ENCODE measurements at places on chromosomes 2 and 18.

DNA sequence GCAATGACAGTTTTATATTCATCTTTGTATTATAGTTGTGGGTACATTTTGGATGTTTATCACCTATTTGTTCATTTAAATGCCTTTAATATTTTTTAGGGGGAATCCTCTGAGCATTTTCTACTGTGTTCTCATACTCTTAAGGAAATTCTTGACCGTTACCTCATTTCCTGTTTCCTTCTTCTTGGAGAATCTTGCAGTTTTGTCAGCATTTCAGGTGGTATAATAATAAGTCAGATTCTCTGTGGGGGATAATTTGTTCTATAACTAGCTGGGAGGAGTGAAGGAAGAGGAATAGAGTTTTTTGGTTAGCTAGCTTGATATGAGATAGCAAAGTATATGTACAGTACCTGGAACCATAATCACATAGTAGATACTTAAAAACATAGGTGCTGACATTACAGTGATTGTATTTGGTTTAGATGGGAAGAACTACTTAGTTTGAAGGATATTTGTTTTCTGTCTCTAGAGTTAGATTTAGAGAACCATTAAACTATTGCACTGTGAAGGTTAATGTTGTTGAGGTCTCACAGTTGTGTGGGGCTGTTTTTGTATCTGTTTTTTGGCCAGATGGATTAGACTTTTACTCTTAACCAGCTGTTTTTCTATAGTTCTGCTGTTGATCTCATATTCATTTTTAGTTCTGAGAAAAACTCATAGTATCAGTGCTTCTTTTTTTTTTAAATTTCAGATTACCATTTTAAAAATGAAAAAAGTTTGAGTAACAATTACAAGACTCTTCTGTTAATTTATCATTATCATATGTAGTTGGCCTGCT, 14.2 kb downstream of the MTX2 start:
- no peak for DNase-seq

DNA sequence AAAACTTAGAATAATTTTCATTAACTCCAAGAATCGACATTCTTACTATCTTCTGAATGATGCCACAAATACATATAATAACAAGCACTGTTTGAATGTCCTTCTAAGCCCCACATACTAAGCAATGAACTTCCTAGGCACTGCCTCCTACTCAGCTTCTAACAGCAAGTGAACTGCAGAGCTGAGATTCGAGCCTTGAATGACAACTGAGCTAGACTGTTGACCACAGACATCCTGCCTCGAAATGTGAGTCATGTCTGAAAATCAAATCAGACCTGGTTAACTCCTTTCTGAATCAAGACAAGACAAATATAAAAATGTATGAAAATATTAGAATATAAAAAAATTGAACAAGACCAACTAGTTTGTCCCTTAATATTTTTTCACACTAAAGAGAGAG, 108.1 kb downstream of the MYT1L start:
- no peak for DNase-seq

GRCh38 chr2:6992794-6993228, 75.6 kb downstream of the RNF144A start:
- no peak for DNase-seq

- peak; percentile 26 for DNase-seq
These were observed 390.4 kb downstream of the CMPK2 start for GRCh38 chr2:6475155-6475940.

DNA sequence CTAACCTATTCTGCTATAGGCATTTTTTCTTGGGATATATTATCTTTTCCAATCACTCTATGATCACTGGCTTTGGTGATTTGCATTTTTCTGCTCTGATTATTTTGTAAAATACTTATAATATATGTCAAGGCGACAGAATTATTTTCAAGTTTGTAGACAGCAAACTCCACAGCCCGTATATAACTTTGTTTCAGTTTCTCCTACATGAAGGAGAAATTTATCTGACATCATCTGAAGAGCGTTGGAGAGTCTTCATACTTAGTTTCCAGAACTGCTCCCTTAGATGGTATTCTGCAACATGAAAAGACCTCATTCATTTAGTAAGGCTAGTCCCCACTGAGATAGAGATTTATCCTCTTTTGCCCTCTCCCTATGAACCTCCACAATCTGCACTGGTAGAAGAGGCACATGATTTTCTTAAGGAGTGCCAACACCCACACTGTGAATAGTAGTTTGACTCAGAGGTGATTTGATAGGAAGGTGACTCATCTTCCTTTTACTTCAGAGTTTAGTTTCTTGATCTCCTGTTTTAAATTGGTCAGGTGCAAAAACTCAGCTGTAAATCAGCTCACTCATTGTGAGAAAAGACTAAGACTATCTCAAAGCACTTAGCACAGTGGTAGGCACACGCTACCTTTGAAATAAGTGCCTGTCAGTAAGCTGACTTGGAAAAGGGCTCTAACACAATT, 1848.6 kb upstream of the CELF4 start:
- DNase-seq, result no peak

DNA sequence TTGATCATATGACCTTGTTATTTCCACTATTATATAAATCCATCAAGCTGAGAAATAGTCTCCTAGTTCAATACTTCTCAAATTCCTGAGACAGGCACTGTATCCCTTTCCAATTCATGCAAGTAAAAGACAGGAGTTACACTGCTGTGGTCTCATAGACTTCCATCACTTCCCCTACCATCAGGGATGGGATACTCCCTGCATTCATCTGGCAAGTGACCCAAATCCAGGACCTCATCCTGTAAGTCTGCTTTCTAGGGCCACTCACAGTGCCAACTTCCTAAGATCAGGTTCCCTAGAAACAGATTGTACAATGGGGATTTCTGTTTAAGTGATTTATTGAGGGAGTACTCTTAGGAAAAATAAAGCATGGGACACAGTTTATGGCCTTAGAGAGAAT, 424.0 kb upstream of the CDH7 start:
- DNase-seq, result no peak

DNA sequence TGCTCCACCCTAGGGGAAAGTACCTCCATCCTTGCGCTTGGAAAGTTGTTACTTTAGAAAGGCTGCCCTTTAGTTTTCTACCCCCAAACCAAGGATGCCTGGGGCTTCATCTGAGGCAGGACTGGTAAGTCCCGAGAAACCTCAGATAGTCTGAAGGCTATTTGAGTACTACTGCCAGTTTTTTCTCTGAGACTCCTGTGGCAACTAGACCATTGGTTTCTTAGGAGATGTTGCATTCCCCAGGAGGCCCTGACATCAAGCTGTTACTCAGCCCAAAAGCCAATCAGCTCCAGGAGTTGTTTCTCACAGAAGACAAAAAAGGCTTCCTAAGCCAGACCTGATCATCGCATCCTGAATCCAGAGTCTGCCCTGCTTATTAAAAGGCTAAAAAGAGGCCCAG, 67.2 kb downstream of the COLEC12 start:
- DNase-seq, result no peak

DNA sequence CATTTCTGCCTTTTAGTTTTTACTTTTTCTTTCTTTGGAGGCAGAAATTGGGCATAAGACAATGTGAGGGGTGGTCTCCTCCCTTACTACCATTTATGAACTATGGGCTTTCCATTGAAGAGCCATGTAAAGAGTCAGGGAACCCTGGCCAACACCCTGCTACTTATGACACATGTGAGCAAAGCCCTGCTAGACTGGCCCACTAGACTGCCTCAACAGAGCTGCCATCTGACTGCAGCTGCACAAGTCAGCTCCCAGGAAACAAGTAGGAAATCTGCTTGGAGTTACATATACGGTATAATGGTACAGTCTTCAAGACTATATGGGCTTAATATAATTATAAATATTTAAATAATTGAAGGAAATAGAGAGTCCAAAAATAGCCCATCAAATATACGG, 816.8 kb downstream of the TRIB2 start:
- no peak for DNase-seq

DNA sequence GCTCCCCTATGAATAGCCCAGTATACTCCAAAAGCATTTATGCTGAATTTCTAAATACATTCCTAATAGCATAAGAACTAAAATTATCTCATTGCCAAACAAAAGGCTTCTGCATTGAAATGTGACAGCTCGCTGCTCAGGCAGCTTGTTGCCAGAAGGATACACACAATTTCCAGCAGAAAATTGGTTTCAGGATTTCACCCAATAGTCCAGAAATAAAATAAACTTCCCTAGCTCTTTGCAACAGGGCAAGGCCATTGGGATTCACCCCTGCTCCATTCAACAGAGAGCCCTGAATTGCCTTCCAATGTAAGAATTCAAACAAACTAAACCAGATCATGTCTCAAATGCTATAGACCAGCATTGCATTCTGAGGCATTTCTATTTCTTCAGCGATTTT, 70.7 kb downstream of the RBM43 start:
- no peak for DNase-seq

- DNase-seq, result no peak
These were observed 16.5 kb downstream of the TWIST2 start for GRCh38 chr2:238864207-238865014.

- DNase-seq, result no peak
These were observed 73.4 kb upstream of the ID2 start for GRCh38 chr2:8608411-8608954.

DNA sequence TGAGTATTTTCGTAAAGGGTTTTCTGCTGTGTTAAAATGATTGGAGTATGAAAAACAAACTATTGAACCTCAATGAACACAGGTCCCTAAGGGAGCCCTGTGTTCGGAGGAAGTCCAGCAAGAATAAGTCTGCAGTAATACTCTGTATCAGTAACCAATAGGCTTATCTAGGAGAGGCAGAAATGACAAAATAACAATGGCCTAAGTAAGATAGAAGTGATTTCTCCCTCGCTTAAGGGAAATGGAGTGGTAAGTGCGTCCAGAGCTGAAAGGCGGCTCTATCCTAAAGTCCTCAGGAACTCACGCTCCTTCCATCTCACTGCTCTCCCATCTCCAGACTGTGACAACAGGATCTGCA, 29.3 kb upstream of the MFSD6 start:
- no peak for DNase-seq

DNA sequence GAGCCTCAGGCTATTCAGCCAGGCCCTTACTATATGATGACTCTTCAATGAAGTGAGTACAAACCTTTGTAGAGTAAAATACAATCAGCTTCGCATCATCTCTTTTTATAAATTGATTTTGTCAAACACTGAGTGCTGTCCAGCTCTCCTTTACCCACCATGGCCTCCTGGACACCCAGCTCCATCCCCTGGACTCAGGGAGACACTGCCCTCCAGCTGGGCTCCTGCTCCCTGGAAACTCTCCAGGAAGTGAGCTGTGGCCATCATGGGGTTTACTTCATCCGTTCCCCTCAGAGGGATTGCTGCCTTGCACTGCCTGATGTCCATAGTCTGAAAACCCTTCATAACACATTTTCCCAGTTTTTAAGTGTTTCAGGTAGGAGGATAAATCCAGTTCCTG, 82.5 kb upstream of the XIRP2 start:
- no peak for DNase-seq

- no peak for DNase-seq
These were observed 98.0 kb upstream of the MGAT4A start for GRCh38 chr2:98828793-98829371.

DNA sequence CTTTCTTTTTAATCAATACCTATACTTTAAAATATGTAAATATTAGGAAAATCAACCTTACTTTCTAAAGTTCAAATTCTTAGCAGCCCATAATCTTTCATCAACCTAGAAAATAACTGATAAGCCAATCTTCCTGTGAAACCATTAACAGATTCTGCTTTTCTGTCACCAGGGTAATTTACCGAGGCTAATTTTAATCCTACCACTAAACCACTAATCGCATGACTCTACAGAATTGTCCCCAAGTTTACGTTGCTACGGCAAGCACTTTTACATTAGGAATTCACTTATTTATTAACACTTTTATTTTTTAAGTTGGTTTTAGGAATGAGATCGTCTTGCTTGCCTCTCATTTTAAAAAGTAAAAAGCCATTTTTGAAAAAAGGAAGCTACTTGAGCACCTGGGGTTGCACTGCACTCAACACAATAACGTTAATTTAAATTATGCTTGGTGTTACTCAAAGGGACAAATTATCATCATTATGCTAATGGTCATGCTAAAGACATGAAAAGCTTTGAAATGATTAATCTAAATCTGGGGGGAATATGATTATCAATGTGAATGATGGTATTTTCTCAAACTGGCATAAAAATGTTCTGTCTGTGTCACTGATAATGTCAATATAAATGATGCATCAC, 10.2 kb downstream of the ZNF516 start:
- DNase-seq, result no peak

DNA sequence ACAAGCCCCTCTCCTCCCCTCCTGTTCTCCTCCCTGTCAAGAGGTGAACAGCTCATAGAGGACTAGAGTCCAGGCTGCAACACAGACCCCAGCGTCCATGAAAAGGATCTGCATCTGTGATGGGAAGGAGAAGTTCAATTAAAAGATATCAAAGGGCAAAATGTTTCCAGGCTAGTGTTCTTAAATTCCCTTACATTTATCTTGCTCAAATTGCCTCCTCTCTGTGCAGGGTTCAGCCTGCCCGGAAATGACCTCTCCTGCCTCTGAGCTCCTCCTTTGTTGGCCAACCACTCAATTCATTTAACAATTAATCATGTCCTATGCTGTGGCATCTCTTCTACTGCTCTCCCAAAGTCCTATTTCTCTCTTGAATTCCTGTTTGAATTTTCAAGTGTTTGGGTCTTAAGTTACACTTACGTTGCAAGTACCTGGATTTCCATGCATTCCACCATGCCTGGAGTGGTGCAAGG, 105.3 kb downstream of the TSN start:
- no peak for DNase-seq

DNA sequence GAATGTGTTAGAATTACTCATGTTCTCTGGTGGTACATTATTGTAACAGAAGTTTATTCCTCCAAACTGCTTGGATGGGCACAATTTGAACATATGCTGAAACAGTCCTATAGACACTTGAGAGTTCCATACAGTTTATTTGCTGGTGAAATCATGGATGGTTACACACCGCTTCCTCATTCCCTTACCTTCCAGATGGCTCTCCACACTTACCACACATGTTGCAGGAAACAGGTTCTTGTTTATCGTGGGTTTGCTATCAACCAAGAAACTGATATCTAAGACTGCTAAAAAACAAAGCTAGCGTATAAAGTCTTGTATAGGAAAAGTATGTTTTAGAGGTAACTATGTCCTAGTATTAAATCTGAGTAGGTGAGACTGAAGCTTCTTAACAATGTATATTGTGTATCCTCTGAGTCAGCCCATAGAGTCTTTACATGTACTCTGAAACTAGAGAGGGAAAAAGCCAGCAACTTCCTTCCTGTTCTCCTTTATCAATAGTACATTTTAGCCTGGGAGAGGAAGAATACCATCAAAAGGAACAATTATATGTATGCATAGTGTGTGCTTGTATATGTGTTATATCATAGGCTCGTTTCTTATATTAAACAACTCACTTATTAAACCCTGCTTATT, 313.1 kb downstream of the PLCL1 start:
- DNase-seq, result no peak

Data from GM12864 (cell line).